Stimulated activated CD8-positive, alpha-beta memory T cell treated with anti-CD3 and anti-CD28 coated beads, Interleukin-4, amount 100 ng/mL, for 4 hours (primary cell): ENCODE measurements at places on chromosomes 2 and 18.

GRCh38 chr2:217854684-217855420, 147.9 kb downstream of the TNS1 start:
- DNase-seq: no peak

- DNase-seq: no peak
Observed at GRCh38 chr2:9146646-9147045, 60.0 kb upstream of the ASAP2 start.

GRCh38 chr18:31230495-31230894, 67.8 kb upstream of the DSC1 start:
- no peak for DNase-seq

DNA sequence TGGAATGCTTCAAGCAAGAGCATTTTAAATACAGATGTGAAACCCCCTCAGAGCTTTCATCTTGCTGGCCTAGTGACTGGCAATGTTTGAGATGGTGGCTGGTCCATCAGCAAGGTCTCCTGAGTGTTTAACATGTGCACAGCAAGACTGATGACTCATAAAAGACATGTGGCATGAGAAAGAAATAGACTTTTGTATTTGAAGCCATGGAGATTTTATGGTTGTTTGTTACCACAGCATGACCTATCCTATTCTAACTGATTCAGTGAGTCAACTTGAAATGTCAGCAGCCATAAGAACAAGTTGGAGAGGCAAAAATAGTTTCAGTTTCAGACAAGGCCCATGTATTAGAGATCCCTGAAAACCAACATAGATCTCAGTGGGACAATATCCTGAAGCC, 154.7 kb upstream of the LYPD1 start:
- DNase-seq: no peak

DNA sequence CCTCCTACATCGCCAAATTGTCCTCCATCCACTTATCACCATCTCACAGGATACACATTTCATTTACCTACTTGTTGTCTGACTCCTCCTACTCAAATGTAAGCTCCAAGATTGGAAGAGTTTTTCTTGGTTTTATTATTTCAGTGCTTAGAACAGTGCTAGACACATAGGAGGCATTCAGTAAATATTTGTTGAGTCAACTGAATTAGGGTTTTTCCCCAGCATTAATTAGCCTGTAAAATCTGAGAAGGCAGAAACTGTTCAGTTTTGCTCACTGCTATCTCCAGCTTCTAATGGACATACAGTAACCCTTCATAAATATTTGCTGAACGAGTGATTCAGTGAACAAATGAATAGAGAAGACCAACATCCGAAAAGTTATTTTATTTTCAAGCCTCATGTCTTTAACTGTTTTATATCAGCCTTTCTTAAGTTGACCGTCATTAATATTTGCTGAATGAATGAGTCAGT, 800 bp downstream of the TTC21B start:
- no peak for DNase-seq

DNA sequence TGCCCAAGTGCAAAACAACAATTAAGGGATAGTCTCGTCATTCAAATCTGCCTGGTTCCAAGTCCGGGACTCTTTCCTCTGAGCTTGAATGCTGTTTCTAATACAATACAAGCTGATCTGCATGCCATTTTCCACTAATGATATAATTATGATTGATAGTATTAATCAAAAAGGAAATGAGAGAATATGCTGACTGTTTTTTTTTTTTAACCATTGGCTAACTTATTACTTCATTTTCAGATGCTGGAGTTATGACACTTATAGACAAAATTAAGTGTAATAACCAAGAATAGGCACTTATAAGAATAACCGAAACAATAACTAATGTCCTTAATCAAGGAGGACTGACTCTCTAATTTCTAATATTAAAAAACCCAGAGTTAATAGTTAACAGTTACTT, 343.6 kb downstream of the LPIN1 start:
- no peak for DNase-seq

DNA sequence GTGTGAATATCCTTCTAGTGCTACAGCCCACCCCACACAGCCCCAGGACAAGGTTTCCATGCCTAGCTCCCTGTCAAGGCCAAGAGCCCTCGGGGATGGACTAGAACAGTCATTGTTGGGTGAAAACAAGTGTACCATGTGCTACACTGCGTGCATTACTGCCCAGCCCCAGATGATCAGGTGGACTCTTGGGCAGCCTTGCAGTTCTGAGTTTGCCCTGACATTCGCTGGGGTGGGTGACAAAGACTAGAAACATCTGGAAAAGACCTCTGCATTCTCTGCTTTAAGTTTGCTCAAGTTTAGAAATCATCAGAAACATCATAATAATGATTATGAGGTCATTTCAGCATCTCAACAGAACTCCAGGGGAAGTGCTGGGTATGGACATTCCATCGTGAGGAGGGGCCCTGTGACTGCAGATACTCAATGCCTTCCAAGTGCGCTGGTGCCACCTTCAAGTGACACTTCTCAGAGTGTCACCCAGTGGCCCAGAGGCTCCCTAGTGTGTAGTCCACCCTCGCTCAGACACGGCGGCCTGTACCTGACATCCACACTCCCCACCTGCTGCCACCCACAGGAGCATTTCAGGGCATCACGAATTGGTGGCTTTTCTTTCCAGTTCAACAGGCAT, 5.3 kb upstream of the PXDN start:
- DNase-seq: no peak

DNA sequence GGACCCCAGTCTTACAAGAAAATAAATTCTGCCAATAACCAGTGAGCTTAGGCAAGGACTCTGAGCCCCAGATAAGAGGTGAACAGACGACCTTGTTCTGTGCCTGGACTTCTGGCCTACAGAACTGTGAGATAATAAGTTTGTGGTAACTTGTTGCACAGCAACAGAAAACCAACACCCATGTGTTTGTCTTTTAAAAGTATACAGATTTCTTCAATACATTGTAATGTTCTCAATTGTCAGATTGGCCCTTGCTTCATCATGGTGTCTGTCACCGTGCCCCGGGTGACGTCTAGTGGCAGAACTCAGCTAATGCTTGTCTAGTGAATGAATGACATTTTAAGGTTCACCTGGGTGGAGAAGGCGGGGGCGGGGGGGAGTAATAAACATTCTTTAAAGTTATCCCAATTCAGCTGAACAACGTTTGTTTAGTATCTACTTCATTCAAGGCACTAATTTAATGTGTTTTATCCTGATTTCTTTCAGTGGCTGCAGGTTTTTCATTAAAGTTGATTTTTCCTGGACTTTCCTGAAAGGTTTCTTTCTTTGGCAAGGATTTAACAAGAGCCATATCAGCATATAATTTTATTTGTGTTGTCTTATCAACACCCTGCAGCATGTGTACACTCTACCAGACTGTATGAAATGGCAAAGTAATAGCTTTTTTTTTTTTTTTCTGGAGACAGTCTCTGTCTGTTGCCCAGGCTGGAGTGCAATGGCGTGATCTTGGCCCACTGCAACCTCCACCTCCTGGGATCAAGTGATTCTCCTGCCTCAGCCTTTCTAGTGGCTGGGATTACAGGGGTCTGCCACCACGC, 123.8 kb upstream of the DLX2 start:
- DNase-seq: no peak

DNA sequence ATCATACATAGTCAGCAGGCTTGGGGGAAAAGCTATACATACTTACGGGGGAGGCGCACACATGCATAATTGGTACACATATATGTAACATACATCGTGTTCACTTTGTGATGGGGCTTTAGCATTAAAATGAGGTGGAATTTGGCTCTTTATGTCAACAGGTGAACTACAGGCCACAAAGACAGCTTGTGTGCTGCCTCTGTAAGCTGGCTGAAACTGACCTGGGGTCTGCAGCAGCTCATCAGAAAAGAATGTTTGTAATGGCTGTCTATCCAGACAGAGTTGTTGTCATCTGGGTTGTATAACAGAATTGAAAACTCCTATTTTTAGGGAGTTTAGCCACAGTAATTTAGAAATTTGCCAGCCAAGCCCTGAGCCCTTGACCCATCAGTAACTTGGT, 4.7 kb upstream of the KCNG3 start:
- DNase-seq: no peak

DNA sequence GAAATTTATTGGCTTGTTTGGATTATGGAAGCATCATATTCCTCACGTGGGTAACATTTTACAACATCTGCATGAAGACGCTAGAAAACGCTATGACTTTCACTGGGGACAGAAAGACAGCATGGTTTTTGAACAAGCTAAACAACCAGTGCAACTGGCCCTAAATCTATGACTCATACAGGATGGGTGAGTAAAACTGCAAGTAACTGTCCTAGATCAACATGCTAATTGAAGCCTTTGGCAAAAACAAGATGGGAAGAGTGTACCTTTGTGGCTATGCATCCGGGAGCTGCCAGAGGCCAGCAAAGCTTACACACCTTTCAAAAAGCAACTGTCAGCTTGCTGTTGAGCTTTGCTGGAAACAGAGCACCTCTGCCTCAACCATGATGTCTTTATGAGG, 1096.0 kb upstream of the DDX18 start:
- no peak for DNase-seq

GRCh38 chr18:51188024-51188701, 9.3 kb downstream of the MEX3C start:
- no peak for DNase-seq

DNA sequence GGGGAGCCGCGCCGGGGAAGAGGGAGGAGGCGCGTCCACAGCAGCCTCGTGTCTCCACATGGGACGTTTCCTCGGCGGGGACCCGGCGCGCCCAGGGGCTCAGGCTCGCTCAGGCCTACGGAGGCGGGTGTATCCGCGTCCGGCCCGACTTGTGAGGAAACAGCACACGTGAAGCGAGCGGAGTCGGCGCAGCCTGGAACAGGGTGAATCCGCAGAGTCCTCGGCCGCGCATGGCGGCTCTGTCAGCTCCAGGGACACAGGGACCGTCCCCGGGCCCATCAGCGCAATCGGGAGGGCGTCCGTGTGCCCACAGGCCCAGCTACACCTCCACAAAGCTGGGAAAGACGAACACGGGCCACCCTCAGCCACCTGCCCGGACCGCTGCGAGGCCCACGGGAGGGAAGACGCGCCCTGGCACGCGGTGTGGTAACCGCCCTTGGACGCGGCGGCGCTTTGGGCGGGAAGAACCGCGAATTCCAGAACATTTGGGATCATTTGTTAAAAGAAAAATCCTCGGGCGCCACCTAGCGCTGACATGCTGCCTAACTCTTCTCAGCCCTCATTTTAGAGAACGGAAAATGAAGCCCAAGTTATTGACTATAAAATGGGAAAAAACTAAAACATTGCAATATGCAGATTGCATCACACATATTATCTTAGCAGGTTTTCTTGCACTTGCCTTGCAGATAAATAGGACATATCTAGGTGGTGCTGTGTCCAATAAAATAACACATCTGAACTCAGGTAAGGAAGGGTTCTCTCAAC, 40.4 kb downstream of the TMEM18 start:
- no peak for DNase-seq

- DNase-seq: no peak
Observed at GRCh38 chr2:236015171-236015570, 153.0 kb downstream of the GBX2 start.

GRCh38 chr18:48742706-48743475, 204.1 kb downstream of the CTIF start:
- no peak for DNase-seq

- no peak for DNase-seq
Observed at GRCh38 chr2:52659546-52659945, 1108.1 kb upstream of the CHAC2 start.

- no peak for DNase-seq
Observed at GRCh38 chr2:96109931-96110511, 6.3 kb downstream of the ADRA2B start.

DNA sequence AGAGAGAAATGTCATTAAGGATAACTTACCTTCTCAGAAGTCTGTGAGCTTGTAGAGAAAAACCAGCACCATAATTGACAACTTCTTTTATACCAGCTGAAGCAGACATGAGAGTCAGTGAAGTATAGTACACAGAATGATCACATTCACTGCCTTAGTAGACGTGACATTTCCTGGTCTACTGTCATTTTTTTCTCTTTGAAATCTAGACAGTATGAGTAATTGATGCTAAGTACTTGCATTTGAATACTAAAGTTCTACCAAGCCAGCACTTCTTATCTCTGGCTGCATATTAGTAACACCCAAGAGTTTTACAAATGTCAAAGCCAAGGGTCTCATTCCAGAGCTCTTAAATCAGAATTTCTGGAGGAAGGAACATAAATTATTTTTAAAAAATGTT, 25.4 kb upstream of the ACADL start:
- no peak for DNase-seq

DNA sequence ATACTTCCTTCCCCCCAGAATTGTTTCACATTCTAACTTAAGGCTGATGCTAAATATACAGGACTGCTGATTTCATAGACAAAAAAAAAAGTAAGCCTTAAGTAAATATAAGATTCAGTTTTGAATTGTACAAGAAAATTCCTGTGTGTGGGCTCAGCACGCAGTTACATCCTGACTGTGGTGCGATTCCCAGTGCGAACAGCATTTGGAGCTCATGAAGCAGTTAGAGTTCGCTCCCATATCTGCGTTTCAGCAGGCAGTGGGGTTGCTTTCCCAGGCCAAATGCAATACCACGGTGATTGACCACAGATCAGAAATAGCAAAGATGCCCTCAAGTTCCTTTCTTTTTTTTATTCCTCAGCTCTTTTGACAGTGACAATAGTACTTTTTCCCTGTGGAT, 75.6 kb downstream of the SATB2 start:
- no peak for DNase-seq

DNA sequence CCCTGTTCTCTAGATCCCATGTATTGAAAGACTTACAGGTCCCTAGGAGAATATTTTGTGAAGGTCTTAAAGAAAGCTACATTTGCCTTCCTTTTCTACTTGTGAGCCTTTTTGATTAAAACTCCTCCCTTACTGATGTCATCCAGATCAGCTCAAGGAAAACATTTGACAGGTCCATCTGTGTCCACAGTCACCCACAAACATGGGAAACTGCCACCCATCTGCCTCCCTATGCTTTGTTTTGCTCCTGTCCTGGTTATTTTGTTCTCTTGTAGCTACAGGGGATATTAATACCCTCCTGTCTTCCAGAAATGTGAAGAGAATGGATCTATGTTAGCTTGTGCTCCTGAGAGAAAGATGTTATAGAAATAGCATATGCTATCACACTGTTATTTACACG, 203.6 kb upstream of the GALNT5 start:
- no peak for DNase-seq

DNA sequence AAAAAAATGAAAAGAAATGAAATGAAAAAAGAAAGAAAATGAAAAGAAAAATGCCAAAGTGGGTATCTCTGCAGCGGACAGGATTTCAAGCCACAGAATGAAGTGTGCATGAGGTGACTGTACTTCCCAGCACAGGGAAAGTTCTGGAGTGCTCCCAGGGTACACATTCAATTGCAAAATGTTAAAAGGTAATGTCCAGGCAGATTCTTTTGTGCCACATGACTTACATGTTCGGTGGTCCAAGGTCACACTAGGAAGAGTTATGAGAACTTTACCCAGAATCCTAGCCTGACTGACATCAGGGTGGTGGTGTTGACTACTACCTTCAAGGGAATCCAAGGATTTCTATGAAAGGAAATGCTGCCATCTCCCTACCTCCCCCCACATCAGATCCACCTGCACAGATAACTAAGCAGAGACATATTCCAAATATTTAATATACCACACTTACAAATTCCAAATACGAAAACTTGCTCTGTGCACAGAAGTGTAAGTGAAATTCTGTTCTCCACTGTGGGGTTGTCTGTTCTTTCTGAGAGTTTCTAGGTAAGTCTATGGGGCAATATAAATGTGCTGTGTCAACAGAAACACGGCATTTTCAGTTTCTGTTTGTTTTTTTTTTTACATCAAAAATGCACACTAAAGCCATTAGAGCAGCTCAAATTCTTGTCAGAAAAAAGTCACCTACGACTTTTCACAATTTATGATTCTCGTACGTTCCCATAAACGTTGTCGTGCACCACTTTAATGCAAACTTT, 56.6 kb downstream of the CABYR start:
- DNase-seq: no peak
